ENCODE measurements at places on chromosomes 11 and 22. TPM values are rescaled to one million over a fixed set of nuclear protein-coding genes. Genes with fewer than 3 reads are reported as not detected.

Gene OR52A5
- total RNA-seq, result not detected

Gene PPP2R1B
- total RNA-seq, result 58.1 TPM

Gene TOP3B
- total RNA-seq, result 51.9 TPM

Gene MMP11
- 0.69 TPM for total RNA-seq

Gene HTR3A
- not detected for total RNA-seq

DNA sequence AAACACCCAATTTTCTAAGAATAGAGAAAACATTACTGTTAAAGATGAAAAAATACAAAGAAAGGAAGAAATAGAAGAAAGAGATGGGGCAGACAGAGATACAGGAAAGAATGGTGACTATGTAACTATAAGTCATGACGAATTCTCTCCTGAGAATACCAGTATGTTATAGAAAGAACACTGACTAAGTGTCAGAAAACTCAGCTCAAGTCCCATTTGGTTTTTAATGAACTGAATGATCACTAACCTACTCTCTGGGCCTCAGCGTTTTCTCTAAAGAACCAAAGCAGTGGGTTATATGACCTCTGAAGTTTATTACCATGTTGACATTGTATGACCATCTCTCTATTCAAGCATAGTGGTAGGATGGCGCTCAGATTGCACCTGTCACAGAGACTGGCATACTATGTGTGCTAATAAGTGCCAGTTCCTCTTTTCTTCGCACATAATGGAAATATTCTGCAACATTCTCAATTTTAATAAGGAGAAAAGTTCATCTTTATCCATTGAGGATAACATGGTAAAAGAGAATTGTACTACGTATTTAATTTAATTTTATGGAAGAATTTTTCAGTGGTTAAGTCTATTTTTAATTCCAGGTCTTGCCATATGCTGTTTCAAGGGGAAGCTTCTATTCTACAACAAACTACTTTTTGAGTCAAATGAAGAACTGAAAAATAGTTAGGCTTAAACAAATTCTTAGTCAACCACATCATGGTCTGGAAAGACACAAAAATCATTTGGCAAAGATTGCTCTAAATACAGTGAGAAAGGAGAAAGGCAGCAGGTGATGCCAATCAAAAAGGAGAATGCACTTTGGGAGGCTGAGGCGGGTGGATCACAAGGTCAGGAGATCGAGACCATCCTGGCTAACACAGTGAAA is 25.0 kb upstream of the EED start:
- no peak overlapping the region for H3K4me3 ChIP-seq
- no peaks in the 10 kb centered on the region for H3K27me3 ChIP-seq
- no peak for DNase-seq
- H3K27ac ChIP-seq, result peak overlapping the region; percentile 81
- peaks cover 15% of the 10 kb centered on the region for H3K36me3 ChIP-seq

DNA sequence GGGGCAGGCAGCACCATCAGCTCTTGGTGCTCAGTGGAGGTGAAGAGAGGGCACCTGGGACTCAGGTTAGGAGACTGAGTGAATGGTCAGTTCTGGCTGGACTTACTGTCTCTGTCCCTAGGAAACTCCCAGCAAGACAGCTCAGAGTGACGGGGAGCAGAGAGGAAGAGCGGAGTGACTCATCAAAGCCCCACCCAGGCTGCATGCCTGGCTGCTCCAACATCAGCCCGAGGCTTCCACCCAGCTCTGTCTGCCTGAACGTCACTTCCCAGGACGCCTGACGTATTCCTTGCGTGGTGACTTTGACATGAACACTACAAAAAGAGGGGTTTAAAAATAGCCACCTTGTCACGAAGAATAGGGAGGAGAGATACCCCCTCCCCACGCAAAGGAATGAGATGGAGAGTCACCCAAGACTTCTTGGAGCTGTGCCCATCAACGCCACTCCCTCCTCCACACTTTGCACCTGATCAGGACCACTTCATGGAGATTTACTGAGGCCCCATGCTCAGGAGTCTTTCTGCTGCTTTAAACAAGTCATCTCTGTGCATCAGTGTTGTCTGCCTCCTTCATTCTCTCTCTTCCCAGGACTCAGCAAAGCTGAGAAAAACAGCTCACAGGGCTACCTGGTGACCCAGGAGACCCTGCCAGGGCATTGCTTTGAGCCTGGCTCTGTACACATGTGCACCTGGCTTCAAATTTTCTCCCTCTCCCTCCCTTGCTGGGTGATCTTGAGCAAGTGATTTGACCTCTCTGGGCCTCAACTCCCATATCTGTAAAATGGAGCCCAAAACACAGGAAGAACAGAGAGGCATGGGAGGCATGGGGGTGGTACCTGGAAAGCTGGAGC is 83.1 kb downstream of the MN1 start:
- no peak overlapping the region for H3K4me3 ChIP-seq
- H3K27ac ChIP-seq, result no peak overlapping the region
- DNase-seq, result no peak
- no peaks in the 10 kb centered on the region for H3K36me3 ChIP-seq

DNA sequence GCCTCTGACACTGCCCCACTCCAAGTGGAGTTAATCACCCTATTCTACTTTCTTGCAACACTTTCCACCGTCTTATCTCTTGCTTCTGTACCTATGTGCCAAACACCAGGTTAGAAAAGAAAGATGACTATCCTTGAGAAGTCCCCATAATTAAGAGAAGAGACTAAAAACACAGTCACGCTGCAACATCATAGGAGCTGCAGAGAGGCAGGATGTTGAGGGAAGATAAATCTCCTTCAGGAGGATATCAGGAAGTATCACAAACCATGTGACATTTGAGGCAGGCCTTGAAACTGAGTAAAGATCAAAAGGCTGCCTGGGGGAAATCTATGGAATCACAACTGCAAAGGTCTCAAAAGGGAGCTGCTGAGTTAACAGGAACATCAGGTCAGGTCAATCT is 24.8 kb downstream of the GAB2 start:
- peaks cover 46% of the 10 kb centered on the region for H3K4me1 ChIP-seq
- no peak for DNase-seq
- peaks cover 14% of the 10 kb centered on the region for H3K36me3 ChIP-seq
- H3K4me3 ChIP-seq, result no peak overlapping the region

DNA sequence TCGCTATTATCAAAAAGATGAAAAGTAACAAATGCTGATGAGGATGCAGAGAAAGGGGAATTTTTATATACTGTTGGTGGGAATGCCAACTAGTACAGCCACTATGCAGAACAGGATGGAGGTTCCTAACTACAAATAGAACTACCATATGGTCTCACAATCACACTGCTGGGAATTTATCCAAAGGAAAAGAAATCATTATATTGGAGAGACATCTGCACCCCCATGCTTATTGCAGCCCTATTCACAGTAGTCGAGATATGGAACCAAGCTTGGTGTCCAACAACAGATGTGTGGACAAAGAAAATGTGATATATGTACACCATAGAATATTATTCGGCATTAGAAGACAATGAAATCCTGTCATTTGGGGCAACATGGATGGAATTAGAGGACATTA is 19.6 kb upstream of the POU2AF2 start:
- H3K36me3 ChIP-seq, result no peaks in the 10 kb centered on the region
- H3K27ac ChIP-seq, result no peak overlapping the region
- no peak overlapping the region for H3K4me3 ChIP-seq
- DNase-seq, result no peak

GRCh38 chr22:40261783-40262182 is 84.1 kb downstream of the TNRC6B start:
- no peaks in the 10 kb centered on the region for H3K27me3 ChIP-seq
- peaks cover 47% of the 10 kb centered on the region for H3K4me1 ChIP-seq
- H3K27ac ChIP-seq, result no peak overlapping the region
- peaks cover 52% of the 10 kb centered on the region for H3K36me3 ChIP-seq
- no peak for DNase-seq

DNA sequence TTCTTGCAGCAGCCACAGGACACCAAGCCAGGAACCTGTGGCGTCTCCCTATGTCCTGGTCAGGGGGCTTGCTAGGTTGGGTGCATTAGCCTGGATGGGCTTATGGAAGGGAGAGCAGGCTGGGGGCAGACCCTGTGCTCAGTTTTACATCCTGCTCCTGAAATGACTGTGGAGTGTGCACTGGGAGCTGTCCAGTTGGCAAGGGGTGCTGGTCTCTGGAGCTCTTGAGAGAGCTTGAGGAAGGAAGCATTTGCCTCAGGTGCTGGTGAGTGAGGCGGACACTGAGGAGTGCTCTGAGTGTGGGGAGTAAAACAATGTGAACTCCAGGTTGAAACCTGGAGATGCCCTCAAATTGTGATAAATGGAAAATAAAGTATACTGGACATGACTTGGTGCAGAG is 3.4 kb downstream of the SCGB1D4 start:
- no peaks in the 10 kb centered on the region for H3K36me3 ChIP-seq
- no peak for DNase-seq
- H3K27me3 ChIP-seq, result peaks cover 6% of the 10 kb centered on the region
- no peaks in the 10 kb centered on the region for H3K4me1 ChIP-seq
- H3K4me3 ChIP-seq, result no peak overlapping the region
- H3K27ac ChIP-seq, result no peak overlapping the region

DNA sequence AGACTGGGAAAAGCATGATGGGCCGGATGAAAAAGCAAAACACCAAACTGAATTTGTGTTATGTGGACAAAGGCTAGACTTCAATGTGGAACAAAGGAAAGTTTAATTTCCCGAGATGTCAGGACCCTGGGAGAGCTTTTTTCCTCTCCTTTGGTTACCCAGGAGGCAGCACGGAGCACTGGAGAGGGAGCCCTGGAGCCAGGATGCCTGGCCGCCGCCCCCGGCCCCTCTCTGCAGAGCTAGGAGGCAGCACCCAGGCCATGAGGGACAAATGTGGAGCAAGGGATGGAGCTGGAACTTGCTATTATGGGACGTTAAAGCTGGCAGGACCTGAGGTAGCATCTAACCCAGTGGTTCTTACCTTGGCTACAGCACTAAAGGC is 108.9 kb downstream of the MORC2 start:
- no peaks in the 10 kb centered on the region for H3K27me3 ChIP-seq
- H3K4me3 ChIP-seq, result no peak overlapping the region
- H3K4me1 ChIP-seq, result no peaks in the 10 kb centered on the region
- peaks cover under 1% of the 10 kb centered on the region for H3K36me3 ChIP-seq
- no peak for DNase-seq
- no peak overlapping the region for H3K27ac ChIP-seq

GRCh38 chr11:59062602-59063529 is 23.2 kb upstream of the GLYATL1B start:
- peaks cover 28% of the 10 kb centered on the region for H3K27me3 ChIP-seq
- no peak overlapping the region for H3K27ac ChIP-seq
- H3K4me1 ChIP-seq, result peaks cover 9% of the 10 kb centered on the region
- no peak for DNase-seq
- no peak overlapping the region for H3K4me3 ChIP-seq
- H3K36me3 ChIP-seq, result no peaks in the 10 kb centered on the region

- H3K36me3 ChIP-seq, result peaks cover 10% of the 10 kb centered on the region
- H3K4me3 ChIP-seq, result no peak overlapping the region
Observed at GRCh38 chr11:119185981-119186634, 833 bp downstream of the NHERF4 start.

DNA sequence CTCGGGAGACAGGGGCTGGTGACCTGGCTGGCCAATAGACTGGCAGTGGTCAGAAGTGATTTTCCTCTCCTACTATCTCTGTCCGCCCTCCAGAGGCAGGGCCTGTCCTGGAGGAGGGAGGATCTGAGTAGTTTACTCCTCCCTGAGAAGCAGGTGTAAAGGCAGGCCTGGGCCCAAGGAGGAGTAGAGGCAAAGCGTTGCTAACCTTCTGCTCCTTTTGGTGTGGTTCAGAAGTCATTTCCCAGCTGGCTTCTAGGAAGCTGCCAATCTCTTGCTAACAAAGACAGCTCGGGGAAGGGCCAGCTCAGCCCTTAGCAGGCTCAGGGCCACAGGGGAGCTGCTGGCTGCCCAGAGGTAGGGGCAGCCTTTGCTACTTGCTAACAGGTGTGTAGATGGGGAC is 151.1 kb upstream of the NECTIN1 start:
- H3K4me1 ChIP-seq, result no peaks in the 10 kb centered on the region
- H3K27me3 ChIP-seq, result peaks cover 6% of the 10 kb centered on the region
- H3K4me3 ChIP-seq, result no peak overlapping the region
- no peak overlapping the region for H3K27ac ChIP-seq

GRCh38 chr22:50705219-50705691 is 32.6 kb downstream of the SHANK3 start:
- H3K27me3 ChIP-seq, result no peaks in the 10 kb centered on the region
- no peak overlapping the region for H3K27ac ChIP-seq
- DNase-seq, result no peak
- no peaks in the 10 kb centered on the region for H3K36me3 ChIP-seq
- H3K4me1 ChIP-seq, result peaks cover 11% of the 10 kb centered on the region

DNA sequence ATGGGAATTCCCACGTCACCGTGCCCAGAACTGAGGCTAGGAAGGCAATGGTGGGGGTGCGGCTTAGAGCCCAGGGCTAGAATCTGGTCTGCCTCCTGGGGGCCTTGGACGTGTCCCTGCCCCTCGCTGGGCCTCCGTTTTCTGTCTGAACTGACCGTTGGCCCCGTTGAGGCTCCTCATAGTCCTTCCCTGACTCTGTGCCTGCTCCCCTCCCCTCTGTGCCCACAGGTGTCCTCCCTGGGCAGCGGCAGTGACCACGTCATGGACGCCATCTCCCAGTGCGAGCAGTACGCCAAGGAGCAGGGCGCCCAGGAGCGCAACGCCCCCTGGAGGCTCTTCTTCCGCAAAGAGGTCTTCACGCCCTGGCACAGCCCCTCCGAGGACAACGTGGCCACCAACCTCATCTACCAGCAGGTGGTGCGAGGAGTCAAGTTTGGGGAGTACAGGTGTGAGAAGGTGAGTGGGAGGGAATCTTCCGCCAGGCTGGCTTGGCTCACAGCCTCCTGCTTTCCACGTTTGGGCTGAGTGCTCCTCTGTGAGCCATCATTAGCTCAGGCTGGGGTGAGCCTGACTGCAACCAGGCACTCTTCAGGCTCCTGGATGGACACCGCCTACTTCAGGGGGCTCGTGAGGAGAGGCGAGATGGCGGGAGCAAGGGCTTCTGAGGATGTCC is 63.9 kb downstream of the MYO7A start:
- peak; percentile 9 for DNase-seq
- peaks cover 2% of the 10 kb centered on the region for H3K27me3 ChIP-seq
- H3K36me3 ChIP-seq, result no peaks in the 10 kb centered on the region
- no peaks in the 10 kb centered on the region for H3K4me1 ChIP-seq
- H3K27ac ChIP-seq, result no peak overlapping the region

DNA sequence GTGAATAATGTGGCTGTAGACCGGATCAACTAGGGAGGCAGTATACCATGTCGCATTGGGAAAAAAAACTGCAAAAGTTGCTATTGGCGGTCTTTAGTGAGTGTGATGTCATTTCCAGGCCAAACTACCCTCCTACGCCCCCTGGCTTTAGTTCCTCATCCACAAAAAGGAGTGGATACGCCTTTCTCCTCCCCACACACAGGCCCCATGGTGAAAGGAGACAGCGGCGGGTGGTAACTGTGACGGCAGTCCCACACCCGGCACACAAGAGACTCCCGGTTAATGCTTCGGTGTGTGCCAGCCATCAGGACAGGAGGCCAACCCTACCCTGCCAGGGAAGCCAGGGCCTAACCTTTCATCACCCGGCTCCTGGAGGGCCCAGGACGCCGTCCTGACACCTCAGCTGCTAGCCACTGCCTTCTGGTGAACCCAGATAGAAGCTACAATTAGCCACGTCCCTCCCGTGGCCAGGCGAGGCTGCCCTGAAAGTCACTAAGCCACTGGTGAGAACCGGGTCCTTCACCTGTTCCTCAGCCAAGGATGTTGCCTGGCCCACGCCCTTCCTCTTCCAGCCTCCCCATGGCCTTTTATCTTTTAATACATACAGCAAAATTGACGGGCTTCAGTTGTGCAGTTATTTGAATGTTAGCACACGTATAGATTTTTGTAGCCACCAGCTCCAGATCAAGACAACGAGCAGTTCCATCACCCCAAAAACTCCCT is 10.8 kb downstream of the TP53I11 start:
- no peak for DNase-seq
- peaks cover 9% of the 10 kb centered on the region for H3K27me3 ChIP-seq
- H3K27ac ChIP-seq, result no peak overlapping the region
- no peaks in the 10 kb centered on the region for H3K36me3 ChIP-seq
- no peak overlapping the region for H3K4me3 ChIP-seq
- H3K4me1 ChIP-seq, result peaks cover 21% of the 10 kb centered on the region
